ENCODE measurements at places on chromosomes 2 and 18.

GRCh38 chr2:134408386-134408785, 154.5 kb downstream of the MGAT5 start:
- no peak for DNase-seq

GRCh38 chr2:8219631-8220355, 462.1 kb upstream of the ID2 start:
- DNase-seq, result no peak

DNA sequence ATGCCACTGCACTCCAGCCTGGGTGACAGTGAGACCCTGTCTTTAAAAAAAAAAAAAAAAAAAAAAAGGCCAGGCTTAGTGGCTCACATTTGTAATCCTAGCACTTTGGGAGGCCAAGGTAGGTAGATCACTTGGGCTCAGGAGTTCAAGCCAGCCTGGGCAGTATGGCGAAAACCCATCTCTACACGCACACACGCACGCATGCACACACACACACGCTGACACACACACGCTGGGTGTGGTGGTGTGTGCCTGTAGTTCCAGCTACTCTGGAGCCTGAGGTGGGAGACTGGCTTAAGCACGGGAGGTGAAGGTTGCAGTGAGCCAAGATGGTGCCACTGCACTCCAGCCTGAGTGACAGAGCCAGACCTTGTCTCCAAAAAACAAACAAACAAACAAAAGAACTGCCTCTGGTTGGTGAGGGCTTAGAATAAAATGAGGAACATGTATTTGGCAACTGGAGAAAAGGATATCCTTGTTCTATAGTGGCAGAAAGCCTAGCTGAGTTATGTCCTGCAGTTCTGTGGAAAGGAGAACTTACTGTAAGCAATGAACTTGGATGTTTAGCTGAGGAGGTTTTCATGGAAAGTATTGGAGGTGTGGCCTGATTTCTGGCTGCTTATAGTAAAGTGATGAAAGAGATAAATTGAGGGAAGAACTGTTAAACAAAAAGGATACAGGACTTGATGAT, 34.0 kb downstream of the HAT1 start:
- DNase-seq, result no peak

GRCh38 chr2:118251427-118251826, 163.2 kb downstream of the INSIG2 start:
- no peak for DNase-seq

DNA sequence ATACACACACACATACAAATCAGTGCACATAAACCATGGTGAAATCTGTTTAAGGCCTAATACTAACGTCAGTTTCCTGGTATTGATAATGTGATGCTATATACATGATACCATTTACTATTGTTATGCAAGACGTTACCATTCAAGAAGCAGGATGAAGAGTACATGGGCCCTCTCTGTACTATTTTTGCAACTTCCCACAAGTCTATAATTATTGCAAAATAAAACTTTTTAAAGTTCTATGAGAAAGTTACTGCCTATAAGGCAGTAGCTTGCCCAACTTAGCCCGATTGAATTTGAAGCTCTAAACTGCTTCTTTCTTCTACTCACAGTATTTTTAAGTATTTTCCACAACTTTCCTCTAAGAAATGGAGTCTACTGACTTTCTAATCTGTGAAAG, 74.0 kb downstream of the BCL2 start:
- DNase-seq, result no peak

- no peak for DNase-seq
Measured at GRCh38 chr2:216501854-216502253, 3.2 kb downstream of the RPL37A start.

DNA sequence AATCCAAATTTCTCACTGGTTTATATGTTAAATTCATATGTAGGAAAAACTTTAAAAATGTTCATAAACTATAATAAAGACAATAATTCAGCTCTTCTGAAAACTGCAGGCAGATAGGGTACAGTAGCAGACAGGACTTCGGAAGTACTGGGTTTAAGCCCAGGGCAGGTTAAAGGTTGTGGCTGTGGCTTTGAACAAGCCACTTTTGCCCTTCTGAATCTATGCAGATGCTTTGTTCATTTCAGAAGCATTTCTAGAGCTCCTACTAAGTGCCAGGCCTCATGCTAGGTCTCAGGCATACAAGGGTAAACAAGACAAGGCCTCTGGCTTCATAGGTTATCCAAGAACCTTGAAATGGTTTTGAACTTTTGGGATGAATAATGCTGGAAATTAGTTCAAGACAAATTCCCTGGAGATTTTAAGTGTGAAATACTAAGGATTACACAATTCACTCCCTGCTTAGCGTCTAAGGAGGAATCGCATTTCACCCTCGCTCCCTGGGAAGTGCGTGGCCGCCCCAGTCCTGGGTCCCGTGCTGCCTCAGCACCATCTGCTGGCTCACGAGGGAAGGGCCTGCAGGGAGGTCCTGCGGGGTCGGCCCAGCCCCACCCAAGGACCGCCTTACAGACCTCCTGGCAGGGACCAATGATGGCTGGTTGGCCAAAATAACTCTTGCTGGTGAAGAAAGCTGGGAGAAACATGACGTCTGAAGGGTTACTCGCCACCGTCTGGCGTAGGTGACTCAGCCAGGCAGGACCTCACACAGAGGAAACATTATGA, 67.7 kb upstream of the L3MBTL4 start:
- no peak for DNase-seq

DNA sequence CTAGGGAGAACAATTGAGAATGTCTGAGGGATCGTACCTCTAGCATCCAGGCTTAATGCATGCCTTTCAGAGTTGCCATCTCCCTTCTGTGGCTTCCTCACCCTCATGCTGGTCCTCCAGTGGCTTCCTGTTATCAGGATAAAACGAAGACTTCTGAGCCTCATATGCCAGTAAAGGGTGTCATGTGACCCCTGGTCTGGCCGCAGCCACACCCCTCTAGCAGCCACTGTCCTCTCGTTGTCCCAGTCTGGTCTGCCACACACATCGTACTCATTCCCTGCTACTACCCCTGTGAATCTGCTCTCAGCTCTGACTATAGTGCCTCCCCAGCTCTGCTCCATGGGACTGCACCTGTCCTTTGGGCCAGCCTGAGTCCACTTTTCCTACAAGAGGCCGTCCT, 62.6 kb upstream of the TMEM177 start:
- DNase-seq, result no peak

GRCh38 chr2:45881970-45882581, 230.6 kb downstream of the PRKCE start:
- DNase-seq, result no peak

- no peak for DNase-seq
Measured at GRCh38 chr2:12045864-12046291, 299.4 kb downstream of the LPIN1 start.

GRCh38 chr2:159976527-159977160, 85.8 kb downstream of the PLA2R1 start:
- DNase-seq, result no peak

DNA sequence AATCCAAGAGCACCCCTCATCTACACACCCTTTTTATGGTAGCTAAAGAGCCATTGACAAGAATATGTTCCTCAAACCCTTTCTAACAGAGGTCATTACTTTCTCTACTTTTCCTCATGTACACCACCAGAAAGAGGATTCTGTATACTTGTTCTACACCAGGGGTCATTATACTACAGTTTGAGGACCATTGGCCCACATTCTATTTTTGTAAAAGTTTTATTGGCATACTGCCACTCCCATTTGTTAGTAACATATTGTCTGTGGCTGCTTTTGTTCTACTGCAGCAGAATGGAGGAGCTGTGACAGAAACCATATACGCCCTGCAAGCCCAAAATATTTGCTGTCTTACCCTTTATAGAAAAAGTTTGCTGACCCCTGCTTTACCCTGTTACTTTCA, 14.3 kb downstream of the HTR2B start:
- DNase-seq, result no peak

DNA sequence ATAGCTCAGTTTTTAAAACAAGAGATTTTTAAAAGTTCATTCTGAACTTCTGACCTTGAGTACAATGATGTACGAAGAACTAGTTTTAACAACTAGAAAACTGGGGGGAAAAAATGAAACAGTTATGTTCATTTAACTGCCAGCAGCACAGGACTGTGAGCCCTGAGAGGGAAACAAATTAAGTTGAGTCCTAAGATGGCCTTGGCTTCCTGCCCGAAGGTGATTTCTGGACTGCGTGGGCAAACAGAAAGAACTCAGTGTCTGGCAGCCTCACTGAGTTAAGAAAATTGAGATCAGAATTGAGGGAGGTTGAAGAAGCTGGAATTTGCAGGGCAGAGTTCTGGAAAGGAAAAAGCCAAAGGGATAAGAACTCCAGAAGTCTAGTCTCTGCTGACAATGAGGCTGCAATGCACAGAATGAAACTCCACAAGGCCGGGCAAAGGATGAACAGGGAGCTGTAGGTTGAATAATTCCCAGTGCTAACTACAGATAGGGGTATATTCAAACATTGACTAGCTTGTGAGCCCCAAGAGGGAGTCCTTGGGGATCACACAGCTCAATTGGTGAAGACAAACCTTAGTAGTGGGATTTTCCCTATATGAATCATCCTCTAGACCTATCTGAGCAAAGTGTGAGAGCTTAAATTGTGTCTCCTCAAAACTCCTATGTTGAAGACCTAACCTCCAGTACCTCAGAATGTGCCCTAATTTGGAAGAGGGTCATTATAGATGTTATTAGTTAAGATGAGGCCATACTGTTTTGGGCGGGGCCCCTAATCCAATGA, 13.1 kb upstream of the CRACDL start:
- DNase-seq, result no peak

DNA sequence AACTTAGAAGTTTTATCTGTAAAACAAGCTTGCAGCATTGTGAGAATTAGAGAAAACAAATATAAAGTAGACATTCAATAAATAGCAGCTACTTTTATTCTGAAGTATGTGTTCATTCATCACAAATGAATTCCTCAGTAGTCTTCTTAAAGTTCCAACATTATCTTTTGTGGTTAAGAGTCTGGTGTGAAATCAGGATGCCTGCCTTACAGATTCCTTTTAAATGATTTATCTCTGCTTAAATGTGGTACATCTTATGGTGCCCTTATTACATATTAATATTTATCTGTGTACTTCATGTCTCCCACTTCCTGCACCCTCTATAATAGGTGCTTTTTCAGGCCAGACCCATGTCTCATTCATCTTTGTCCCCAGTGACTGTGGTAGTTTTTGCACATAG, 595.0 kb downstream of the STK39 start:
- no peak for DNase-seq

DNA sequence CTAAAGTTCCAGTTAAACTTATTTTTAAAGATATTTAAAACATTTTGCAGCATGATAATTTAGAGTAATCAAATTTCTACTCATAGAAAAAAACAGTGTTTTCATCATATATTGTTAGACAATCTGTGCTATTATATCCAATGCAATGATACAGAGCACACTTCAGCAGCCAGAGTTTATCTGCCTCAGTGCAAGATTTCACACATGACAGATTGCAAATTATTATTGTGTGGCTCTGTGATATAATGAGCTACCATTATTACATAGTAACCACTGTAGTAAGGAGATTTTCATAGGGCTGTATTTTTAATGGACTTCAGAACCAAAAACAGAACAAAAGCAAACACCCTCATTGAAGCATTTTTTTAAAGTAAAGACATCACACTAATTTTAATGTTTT, 762.4 kb downstream of the DSC3 start:
- no peak for DNase-seq

- DNase-seq, result no peak
Measured at GRCh38 chr2:150989969-150990368, 271.7 kb downstream of the RBM43 start.

DNA sequence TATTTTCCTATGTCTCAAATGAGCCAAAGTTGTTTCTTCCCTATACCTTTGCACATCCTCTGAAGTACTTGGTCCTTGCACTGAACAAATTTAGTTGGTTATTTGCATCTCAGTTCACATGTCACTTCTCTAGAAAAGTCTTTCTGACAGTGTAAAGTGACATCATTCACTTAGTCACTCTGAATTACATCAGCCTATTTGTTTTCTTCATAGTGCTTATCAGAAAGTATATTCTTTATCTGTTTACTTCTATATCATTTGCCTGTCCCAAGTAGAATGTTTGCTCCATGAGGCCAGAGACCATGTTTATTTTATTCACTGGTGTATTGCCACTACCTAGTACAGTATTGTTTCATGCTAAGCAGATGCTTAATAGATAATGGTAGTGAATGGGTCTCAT, 173.7 kb downstream of the HNMT start:
- no peak for DNase-seq

DNA sequence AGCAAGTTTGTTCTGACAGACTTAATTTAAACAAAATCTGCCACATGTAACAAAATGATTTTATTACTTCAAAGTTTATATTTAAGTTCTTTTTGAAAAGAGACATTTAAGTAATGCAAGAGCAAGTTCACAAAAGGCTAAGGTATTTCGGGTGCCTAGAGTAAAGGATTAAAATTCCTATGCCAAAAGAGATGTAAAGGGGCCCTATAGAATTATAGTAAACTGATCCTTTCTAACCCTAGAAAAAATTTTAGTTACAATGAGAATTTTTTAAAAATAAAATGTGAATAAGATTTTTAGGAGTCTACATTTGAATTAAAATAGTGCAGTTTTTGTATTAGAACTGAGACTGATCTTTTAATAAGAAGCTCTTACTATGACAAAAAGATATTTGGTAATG, 147.1 kb downstream of the PLEKHA3 start:
- DNase-seq, result no peak

- no peak for DNase-seq
Measured at GRCh38 chr18:5571666-5572065, 27.9 kb upstream of the EPB41L3 start.

DNA sequence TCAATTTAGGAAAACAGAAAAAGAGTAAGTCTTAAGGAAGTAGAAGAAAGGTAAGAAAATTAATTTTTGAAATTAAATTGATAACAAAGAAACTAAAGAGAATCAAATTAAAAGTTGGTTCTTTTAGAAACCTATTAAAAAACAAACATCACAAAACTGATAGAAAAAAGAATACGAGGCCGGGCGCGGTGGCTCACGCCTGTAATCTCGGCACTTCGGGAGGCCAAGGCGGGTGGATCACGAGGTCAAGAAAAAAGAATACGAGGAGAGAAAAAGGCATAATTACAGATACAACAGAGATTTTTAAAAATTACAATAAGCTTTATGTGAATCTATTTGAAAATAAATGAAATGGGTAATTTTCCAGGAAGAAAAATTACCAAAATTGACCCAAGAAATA, 11.8 kb downstream of the PREPL start:
- no peak for DNase-seq

- DNase-seq, result no peak
Measured at GRCh38 chr2:219447242-219448098, 12.8 kb downstream of the SPEG start.

GRCh38 chr18:68299906-68300305, 415.0 kb downstream of the TMX3 start:
- no peak for DNase-seq

GRCh38 chr2:165902934-165903333, 50.6 kb downstream of the TTC21B start:
- no peak for DNase-seq

DNA sequence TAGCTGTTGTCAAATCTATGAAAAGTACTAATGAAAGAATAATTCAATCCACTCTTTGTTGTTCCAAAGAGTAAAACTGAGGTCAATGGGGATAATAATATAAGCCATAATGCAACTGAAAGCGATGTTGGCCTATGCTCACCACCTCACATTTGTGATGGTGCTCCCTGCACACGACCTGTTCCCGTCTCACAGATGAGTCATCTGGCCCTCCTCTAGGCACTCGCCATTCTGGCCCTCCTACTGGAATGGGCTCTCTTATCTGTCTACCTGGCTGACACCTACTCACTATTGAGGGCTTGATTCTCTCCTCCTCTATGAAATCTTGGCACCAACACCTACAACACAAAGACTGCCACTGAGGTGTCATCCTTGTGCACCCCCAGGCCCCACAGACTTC, 585.9 kb upstream of the ID2 start:
- no peak for DNase-seq

- no peak for DNase-seq
Measured at GRCh38 chr2:152421521-152422370, 86.8 kb downstream of the FMNL2 start.

Data from activated CD8-positive, alpha-beta memory T cell treated with anti-CD3 and anti-CD28 coated beads, Interleukin-2, amount 50 U/mL, for 4 hours (primary cell).